ENCODE measurements at places on chromosomes 16 and 17.
A peak's percentile ranks its signal among the peaks of the same experiment; 100 is the strongest.

DNA sequence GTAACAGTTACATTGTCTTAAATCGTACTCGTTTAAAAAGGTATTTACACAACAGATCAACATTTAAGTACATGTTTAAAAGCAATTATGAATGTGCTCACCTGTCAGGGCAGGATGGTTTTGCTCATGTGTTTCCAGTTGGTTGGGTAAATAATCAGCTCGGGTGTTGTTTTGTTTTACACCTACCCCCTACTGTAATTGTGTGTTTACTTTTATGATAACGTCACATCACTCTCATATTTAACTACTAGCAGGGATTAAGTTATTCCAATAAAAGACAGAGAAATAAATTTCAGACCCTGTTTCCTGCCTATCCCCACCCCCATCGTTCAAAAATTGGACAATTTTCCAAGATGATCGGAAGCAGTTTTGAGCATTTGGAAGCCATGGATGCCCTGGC lies 390.2 kb downstream of the SEC14L1 start:
- DNase-seq = no peak

- DNase-seq = peak; percentile 73
These were observed 209.3 kb downstream of the FTO start for GRCh38 chr16:53913099-53913870.

DNA sequence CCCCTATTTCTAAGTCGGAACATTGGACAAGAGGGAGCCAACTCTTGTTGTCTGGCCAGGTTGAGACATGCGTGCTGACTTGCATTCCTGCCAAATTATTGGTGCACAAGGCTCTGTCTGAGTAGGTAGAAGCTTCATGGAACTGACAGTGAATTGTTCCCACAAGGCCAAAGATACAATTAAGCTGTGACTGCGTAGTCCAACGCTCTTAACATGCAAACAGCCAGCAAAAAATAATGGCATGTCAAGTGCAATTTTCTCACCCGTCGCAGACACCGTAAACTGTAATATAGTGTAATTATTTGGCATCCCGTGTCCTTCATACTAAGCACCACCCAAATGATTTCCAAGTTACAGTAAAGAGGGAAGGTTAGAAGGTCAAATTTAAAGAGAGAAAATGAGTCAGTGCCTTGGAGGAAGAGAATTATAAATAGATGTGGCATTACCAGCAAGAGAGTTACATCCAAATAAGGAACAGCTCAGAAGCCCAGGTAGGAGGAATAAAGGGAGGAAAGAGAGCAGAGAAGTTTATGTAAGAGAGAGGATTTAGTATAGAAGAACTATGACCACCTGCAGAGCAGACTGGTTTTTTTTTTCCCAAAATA lies 21.8 kb downstream of the CDH8 start:
- no peak for DNase-seq

GRCh38 chr16:71360378-71360777 lies 1.9 kb downstream of the CALB2 start:
- no peak for DNase-seq

- no peak for DNase-seq
These were observed 30.7 kb downstream of the CCR7 start for GRCh38 chr17:40534371-40535189.

GRCh38 chr17:4728124-4728523 lies 3.1 kb upstream of the MED11 start:
- no peak for DNase-seq

DNA sequence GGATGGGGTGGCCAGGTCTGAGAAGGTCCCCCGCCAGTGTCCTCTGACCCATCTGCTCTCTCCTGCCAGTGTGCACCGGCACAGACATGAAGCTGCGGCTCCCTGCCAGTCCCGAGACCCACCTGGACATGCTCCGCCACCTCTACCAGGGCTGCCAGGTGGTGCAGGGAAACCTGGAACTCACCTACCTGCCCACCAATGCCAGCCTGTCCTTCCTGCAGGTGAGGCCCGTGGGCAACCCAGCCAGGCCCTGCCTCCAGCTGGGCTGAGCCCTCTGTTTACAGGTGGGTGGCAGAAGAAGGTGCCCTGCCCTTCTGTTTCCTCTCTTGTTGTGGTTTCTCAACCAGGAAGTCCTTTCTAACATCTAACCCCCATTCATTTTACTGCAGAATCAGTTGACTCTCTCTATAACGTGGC lies 7.1 kb downstream of the ERBB2 start:
- no peak for DNase-seq

- no peak for DNase-seq
These were observed 11.5 kb upstream of the UMOD start for GRCh38 chr16:20364051-20364450.

DNA sequence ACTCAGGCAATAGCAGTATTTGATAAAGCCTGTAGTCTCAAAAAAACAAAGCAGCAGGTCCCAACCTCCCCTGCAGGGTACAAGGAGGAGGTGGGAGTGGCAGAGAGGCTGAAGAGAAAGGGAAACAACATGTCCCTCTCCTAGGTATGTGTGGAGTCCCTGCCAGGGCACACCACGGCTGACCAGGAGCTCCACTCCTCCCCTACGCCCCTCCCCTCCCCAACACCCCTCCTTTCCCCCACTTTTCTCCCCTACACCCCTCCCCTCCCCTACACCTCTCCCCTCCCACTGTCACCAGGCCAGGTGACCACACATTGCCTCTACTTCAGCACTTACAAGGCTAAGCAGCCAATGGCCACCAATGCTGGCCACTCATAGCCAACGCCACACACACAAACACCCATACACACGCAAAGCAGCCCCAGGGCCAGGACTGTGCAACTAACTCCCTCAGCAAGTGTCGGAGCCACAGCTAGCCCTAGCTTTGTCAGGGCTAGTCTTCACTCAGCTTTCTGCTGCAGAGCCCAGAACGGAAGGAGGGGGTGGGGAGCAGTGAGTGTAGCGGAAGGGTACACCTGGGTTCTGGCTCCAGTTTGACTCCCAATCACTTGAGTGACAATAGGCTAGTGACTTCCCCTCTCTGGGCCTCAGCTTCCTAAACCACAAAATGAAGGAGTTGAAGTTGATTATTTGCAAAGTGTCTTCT lies 8.2 kb downstream of the CAVIN1 start:
- DNase-seq = no peak

GRCh38 chr16:29742683-29743275 lies 3.0 kb downstream of the C16orf54 start:
- DNase-seq = no peak

GRCh38 chr16:2482708-2483534 lies 8.0 kb downstream of the TBC1D24 start:
- peak; percentile 55 for DNase-seq

DNA sequence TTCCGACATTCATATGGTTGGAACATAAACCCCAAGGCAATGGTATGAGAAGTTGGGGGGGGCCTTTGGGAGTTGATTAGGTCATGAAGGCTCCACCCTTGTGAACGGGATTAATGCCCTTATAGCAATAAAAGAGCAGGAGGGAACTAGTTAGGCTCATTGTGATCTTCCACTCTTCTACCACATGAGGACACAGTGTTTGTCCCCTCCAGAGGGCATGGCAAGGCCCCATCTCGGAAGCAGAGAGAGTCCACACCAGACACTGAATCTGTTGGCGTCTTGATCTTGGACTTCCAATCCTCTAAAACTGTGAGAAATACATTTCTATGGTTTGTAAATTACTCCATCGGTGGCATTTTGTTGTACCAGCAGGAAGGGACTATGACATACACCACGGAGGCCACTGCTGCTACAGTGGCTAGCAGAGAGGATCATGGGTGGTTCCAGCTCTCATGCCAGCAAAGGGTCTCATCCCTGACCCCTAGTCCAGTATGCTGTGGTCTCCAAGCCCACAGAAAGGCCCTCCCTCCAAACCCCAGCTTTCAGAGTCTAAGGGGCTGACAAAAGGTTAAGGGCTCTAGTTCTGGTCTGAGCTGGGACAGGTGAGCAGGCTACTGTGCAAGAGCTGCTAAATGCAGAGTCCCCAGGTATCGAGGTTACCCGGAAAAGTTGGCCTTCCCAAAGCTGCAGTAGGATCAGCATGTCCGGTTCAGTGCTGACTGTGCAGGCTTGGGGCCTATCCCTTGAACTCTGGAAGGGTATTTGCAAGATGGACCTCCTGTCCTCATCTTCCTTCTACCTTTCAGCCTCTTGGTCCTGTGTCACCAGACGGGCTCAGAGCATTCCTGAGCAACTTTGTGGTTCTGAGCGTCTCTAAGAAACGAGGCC lies 12.2 kb downstream of the CCR7 start:
- no peak for DNase-seq

DNA sequence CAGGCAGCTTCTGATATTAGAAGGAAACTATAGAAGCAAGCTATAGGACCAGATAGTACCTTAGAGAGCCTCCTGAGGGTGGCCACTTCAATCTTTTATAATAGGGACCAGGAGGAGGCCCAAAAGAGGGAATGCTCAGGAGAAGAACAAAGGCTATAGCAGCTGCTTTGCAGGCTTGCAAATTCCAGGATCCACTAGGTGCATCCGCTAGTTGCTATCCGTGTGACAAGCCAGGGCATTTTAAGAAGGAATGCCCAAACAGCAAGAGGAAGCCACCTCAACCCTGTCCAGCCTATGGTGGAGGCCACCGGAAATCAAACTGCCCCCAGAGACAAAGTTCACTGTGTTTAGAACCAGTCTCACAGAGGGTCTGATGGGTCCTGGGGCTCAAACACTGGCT lies 192.6 kb upstream of the KIF2B start:
- DNase-seq = no peak

- DNase-seq = no peak
These were observed 16.4 kb upstream of the MARCHF10 start for GRCh38 chr17:62824290-62825131.

- peak; percentile 68 for DNase-seq
These were observed 381.6 kb upstream of the ASIC2 start for GRCh38 chr17:33674685-33675084.

DNA sequence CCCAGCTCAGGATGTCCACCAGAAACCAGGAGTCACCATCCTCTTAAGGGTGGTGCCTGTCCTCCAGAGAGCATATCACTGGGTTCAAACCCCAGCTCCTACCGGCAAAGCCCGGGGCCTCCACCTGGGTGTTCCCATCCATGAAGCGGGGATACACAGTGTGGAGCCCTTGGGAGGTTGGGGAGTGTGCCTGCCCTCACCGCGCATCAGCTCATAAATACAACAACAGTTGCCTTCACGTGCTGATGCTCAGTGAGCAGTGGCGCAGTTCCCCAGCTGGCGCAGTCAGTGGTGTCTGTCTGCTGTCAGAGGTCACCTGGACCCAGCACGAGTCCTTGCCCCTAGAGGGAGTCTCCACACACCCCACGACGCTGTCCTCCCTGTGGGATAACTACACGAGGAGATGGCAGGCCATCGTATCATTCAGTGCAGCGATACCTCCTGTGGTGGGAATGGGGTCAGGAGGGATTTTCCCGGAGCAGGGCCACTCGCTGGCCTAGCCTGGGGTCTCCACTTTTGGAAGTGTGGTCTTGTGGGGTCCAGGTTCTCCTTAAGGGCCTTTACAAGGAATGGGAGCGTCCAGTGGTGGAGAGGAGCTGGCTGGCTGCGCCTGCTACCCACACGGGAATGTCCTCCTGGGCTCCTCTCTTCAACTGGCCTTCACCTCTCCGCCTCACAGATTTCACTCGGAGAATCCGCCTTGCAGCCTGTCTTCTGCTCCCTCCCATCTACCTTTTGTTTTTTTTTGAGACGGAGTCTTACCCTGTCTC lies 2.3 kb upstream of the ELOB start:
- DNase-seq = no peak

DNA sequence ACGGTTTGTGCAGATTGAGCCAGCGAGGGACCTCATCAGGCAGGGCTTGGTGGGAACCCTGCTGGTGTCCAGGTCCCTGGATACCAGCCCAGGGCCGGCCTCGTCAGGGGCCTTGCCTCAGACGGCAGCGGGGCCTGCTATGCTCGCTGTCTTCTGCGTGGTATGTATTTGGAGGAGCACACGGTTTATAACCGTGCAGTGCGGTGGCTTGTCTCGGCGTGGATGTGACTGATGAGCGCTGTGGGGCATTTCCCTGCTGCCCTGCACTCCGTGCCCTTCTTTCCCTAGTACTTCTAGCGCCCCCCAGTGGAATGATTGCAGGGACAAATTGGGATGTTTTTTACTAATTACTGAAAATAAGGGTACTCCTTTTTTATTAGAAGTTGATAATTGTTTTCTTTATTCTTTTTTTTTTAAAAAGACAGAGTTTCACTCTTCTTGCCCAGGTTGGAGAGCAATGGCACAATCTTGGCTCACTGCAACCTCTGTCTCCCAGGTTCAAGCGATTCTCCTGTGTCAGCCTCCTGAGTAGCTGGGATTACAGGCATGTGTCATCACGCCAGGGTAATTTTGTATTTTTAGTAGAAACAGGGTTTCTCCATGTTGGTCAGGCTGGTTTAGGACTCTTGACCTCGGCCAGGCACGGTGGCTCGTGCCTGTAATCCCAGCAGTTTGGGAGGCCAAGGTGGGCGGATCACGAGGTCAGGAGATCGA lies 15.3 kb downstream of the TBCD start:
- DNase-seq = peak; percentile 58

- no peak for DNase-seq
These were observed 25.9 kb downstream of the RNF43 start for GRCh38 chr17:58391302-58391984.

- DNase-seq = no peak
These were observed 178.7 kb downstream of the FOXL1 start for GRCh38 chr16:86756882-86757703.

DNA sequence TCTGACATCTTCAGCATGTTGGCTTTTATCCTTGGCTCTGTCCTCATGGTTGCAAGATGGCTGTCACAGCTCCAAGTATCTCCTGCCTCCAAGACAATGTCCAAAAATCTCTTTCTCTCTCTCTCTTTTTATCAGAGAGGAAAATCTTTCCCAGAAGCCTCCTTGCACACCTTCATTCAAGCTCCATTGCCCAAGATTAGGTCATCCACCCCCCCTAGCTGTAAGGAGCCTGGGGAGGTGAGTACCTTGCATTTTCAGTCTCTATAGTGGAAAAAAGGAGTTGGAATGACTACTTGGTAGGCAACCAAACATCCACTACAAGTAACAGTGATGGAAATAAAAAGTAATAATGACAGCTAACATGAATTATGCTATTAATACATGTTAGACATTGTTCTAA lies 22.0 kb upstream of the NSMCE1 start:
- no peak for DNase-seq

- DNase-seq = no peak
These were observed at the start of gene ACE for GRCh38 chr17:63476854-63477479. ACE (plus strand) TSS chr17:63477061; CDS start chr17:63477095, 34 bp downstream.

GRCh38 chr17:58531661-58532554 lies 17.5 kb upstream of the MTMR4 start:
- no peak for DNase-seq

- no peak for DNase-seq
These were observed 10.1 kb downstream of the MPO start for GRCh38 chr17:58270476-58271215.

DNA sequence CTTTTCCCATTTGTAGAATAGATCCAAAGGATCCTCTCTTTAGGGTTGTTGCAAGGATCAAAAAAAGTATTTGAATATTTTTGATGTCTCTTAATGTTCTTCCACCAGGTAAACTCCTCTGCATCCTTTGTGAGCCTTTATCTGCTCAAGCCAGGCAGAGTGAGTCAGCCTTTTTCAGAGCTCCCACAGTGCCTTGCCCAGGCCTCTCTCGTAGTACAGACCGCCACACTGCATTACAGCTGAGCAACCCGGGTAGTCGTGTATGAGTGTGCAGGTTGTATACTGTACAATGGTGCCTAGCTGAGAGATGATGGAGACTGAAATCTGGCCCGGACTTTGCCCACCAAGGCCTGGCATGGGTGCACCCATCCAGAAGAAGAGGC lies 20.9 kb downstream of the RHBDL3 start:
- DNase-seq = no peak

- peak; percentile 55 for DNase-seq
These were observed 145.5 kb upstream of the SOX9 start for GRCh38 chr17:71975331-71975801.

All from tibial nerve (tissue), 4 donors.